ENCODE measurements at places on chromosomes 6 and 20.

DNA sequence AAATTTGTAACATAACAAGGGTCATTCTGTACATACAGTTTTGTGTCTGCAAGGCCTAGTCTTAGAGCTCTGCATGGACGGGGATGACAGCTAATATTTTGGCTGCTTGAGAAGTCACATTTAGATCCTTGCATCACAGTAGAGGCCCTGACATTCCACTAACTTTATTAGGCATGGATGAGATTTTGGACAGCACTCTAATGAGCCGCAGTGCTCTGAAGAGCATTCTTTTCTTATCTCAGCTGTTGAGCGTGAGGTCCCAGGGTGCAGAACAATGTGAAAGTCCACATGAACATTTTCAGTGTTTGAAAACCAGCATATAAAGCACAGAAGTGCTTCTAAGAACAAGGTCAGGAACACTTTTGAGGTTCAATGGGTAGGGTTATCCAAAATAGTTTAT, 58.9 kb downstream of the IPCEF1 start:
- DNase-seq, result no peak

GRCh38 chr6:154301839-154302752, 54.5 kb downstream of the IPCEF1 start:
- DNase-seq, result no peak

- peak; percentile 72 for DNase-seq
Observed at GRCh38 chr6:2998998-2999617, 586 bp upstream of the NQO2 start.

- DNase-seq, result no peak
Observed at GRCh38 chr6:5305968-5306626, 44.8 kb downstream of the FARS2 start.

- DNase-seq, result no peak
Observed at GRCh38 chr20:52974179-52974594, 2.0 kb downstream of the TSHZ2 start.

GRCh38 chr6:10487668-10488327, 33.4 kb upstream of the GCNT2 start:
- DNase-seq, result no peak

DNA sequence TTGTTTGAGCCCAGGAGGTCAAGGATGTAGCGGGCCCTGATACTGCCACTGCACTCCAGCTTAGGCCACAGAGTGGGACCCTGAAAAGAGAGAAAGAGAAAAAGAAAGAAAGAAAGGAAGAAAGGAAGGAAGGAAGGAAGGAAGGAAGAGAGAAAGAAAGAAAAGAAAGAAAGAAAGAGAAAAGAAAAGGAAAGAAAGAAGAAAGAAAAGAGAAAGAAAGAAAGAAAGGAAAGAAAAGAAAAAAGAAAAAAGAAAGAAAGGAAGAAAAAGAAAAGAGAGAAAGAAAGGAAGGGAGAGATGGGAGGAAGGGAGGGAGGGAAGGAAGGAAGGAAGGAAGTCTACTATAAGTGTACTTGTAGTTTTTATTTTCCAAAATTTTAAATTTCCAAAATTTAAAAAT, 42.2 kb upstream of the AKAP12 start:
- no peak for DNase-seq

Measured in A549 (cell line).